IMR-90 (cell line): ENCODE measurements at places on chromosomes 2 and 18.
A peak's percentile ranks its signal among the peaks of the same experiment; 100 is the strongest.

- DNase-seq: peak; percentile 28
These were observed 118.2 kb upstream of the NOL4 start for GRCh38 chr18:34342960-34343359.

GRCh38 chr2:226892729-226893128, 56.9 kb downstream of the RHBDD1 start:
- peak; percentile 20 for DNase-seq

DNA sequence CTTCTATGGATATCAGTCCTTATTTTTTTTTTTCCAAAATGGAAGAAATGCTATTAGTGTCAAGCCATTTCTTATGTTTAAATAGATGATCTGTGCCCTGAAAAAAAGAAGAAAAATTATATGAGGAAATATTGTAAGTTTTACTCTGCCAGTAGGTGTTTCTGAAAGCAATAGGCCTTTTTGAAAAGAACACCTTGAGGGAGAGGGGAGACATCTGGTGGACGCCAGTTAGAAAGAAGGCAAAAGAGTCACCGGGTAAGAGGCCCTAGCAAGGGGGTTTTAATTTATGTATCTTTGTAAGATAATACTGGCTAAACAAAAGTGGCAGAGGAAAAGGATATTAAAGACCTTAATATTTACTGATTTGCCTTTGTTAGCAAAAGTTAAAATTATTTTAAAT, 56.1 kb downstream of the DYNAP start:
- peak; percentile 4 for DNase-seq

- no peak for DNase-seq
These were observed 29.9 kb downstream of the HK2 start for GRCh38 chr2:74863802-74864248.

- DNase-seq: no peak
These were observed 378.4 kb upstream of the HNRNPA3 start for GRCh38 chr2:176834226-176834625.

GRCh38 chr2:69518841-69519240, 81.6 kb upstream of the NFU1 start:
- DNase-seq: no peak

DNA sequence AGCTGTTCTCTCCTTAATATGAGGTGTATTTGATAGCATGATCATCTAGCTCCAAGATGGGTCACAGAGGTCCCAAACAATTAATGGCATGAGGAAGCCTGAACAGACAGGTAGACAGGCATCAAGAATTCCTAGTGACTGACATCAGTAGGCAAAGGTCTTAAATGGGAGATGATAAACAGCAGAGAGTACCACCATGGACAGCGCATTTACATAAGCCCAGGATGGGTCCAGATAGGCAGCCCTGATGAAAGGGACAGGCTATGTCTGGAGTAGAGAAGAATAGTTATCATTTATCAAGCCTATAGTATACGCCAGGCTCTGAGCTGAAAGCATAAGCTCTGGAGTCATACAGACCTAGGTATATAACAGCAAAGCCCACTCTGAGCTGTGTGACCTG, 434.7 kb upstream of the SETBP1 start:
- DNase-seq: no peak

DNA sequence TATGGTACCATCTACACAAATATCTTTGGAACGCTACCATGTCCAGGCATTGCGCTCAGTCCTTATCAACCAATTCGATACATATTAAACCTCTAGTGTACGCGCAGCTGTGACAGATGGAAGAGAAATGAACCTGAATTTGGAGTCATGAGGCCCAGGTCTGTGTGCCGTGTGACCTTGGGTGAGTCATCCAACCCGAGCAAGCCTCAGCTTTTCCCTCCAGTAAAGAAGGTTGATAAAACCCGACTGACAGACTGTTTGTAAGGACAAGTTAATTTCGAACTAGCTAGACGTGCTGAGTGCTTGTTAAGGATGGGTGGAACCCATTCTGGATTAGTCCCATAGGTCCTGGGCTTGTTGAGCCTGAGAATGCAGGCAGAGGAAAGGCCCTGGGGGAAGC, 28.2 kb downstream of the GREB1 start:
- DNase-seq: no peak

DNA sequence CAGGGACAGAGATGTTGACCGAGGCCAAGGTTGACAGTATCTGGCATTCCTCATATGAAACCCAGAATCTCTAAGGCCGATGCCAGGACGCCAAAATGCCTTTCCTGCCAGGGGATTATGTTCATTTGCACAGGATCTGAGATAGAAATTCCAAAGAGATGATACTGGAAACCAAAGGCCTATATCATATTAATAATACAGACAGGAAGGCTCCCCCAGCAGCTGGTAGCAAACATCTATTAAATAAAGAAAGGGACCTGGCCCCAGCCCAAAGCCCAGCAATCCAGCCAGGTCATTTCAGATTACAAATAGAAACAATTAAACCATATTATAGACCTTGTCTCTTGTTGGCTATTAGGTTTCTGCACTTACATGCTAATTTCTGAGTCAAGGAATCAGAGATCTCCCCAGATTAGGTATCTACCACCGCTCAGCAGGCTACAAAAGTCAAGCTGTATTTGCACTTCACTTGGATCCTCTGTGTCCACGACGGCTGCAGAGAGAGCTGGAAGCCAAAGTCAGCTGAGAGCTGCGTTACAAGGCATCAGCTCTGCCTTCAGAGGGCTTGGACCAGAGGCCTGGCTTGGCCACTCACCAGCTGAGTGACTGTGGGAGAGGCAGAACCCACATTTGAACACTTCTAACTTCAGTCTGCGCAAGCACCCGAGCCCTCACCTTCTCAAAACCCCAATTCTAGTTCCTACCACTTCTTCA, 269.3 kb upstream of the SIX2 start:
- peak; percentile 34 for DNase-seq

- no peak for DNase-seq
These were observed 31.2 kb downstream of the GPC1 start for GRCh38 chr2:240466579-240467148.

DNA sequence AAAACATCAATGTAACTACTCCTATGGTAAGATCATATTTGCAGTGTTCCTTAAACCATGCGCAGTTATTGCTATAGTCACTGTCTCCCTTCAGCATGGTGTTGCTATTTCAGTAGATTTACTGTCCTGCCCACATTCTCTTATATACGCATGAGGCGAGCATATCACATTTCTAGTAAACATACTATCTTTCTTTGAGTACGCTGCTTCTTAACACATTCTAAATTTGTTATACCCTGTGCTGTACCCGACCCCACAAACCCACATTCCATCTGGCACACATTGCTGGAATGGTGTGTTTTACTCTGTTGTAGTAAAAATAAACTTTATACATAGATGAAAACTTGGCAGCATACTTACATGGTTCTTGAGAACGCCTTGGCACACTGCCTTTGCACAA, 163.3 kb downstream of the QPCT start:
- DNase-seq: peak; percentile 82

GRCh38 chr2:104562537-104562936, 291.4 kb upstream of the POU3F3 start:
- DNase-seq: no peak

DNA sequence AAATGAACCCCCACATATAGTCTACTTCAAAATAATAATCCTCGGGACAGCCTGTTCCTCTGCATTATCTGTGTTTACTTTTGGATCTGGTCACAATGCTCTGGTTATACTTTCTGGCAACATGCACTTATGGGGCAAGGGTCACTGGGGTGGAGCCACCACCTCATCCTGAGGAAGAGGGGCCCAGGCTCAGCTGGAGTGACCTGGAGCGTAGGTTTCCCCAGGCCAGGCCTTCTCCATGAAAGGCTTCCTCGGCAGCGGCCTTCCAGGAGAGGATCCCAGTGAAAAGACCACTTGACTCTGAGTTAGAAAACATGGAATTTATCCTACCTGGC, 237.4 kb downstream of the SETBP1 start:
- no peak for DNase-seq

DNA sequence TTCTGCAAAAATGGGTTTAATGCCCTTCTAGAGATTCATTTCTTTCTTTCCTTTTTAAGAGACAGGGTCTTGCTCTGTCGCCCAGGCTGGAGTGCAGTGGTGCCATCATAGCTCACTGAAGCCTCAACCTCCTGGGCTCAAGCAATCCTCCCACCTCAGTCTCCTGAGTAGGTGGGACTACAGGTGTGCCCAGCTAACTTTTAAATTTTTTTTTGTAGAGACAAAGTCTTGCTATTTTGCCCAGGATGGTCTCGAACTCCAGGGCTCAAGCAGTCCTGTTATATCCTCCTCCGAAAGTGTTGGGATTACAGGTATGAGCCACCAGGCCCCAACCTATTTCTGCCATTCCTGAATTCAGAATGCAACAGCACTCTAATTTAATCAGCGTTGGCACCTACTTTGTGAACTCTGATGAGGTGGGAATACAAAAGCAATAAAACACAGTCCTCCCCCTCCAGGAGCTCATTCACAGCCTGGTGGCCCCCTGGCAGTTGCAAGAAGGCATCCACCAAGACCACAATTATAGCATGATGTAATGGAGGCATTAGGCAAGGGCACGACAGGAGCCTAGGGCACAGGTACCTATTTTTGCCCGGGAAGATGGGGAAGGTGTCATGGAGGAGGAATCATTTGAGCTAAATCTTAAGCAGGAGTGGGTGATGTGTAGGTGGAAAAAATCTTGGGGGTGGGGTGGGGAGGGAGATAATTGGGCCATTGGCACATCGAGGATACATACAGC, 5.1 kb downstream of the RHOB start:
- DNase-seq: no peak
